Right lung (tissue), 10 donors: ENCODE measurements at places on chromosomes 7 and 10. TPM values are rescaled to one million over a fixed set of nuclear protein-coding genes. Genes with fewer than 3 reads are reported as not detected.

CALCR gene
- polyA plus RNA-seq, result not detected

- DNase-seq, result no peak
These were observed 810.1 kb upstream of the CELF2 start for GRCh38 chr10:10207538-10207937.

DNA sequence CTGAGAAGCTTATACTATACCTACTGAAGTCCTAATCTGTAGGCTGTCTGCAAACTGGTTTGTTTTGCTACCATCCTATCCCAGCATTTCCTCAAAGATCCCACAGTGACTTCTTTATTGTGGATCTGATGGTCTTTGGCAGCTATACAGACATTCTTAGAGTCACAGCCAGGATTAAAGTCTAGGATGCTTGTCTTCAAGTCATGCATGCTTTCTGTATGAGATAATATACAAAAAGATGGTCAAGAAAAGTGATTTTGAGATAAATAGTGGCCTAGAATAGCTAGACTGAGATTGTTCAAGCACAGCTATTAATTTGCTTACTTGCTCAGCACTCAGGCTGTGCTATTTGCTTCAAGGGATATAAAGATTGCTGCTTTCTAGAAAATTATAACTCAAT is 454.4 kb downstream of the AUTS2 start:
- DNase-seq, result no peak

DNA sequence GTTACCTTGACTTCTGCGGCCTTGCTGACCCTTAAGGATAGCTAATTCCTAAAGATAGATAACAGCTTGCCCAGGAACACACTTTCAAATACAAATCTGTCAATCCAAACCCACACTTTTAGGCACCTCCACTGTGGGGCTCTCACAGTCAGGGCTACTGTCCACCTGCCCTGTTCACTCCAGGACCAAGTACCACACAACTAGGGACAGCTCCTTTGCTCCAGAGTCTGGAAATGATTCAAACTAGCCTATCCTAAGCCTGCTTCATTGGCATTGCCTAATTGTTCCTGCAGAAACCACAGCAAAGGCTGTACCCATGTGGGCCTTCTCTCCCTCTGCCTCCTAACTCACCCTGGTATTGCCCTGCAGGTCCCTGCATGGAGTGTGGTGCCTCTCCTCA is 538.9 kb upstream of the IGFBP3 start:
- DNase-seq, result no peak

DNA sequence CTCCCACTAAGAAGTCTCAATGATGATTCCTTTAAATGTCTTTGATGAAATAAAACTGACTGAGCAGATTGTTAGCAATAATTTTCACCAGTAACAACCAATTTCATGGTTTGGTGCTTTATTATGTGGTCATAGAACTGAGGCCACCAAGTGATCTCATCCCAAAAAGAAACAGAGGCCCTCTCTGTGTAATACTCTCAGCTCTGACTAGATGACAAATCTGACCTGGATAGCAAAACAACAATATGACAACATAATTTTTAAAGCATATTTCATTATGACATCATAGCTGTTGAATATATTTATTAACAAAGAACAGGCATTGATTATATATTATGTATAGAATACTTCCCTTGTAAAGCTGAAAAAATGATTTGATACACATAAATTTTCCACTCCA is 5.9 kb downstream of the SEMA3E start:
- no peak for DNase-seq
